HFF-Myc (cell line): ENCODE measurements at places on chromosomes 5 and 9.

- DNase-seq = no peak
Measured at GRCh38 chr5:112186401-112186990, 232.6 kb downstream of the EPB41L4A start.

GRCh38 chr9:92488681-92489550 lies 6.6 kb upstream of the ASPN start:
- no peak for DNase-seq

GRCh38 chr9:101018467-101018866 lies 10.1 kb upstream of the PLPPR1 start:
- no peak for DNase-seq

- no peak for DNase-seq
Measured at GRCh38 chr5:127098241-127098640, 24.9 kb upstream of the C5orf63 start.

DNA sequence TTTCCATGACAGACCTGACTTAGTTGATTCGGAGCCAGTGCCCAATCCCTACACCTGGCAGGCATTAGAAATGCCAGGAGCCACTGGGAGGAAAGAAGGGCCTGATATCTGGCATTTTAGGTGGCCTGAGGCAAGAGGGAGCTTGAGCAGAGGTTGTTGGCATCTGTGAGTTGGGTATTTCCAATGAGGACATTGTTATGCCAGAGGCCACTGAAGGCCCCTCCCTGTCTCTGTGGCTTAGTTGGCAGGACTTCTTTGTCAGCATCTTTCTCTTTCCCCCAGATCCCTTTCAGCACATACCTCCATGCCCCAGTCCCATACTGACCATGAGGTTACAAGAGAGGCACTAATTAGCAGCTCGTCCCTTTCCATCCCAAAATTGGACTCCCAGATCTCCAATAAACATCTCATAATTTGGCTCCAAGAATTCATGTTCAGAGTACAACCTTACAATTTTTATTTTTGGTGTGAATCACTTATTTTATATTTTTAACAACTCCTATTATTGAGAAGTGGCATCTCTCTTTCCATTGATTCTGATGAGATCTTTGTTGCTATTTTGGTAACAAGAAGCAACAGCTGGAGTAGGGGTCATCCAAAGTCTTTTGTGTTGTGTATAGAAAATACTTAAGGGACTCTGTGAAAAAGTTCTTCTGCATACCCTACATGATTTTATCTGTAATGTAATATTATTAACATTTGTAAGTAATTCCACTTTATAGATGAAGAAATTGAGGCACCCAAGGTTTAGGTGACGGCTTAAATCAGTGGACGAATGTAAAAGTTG lies 68.6 kb upstream of the MAP3K1 start:
- DNase-seq = no peak

- DNase-seq = no peak
Measured at GRCh38 chr5:74428876-74429275, 211.7 kb downstream of the ENC1 start.

- no peak for DNase-seq
Measured at GRCh38 chr5:113572716-113573115, 59.2 kb downstream of the YTHDC2 start.

- no peak for DNase-seq
Measured at GRCh38 chr9:135885100-135885853, 22.1 kb downstream of the CAMSAP1 start.

- no peak for DNase-seq
Measured at GRCh38 chr9:35756275-35757225, 2.5 kb upstream of the MSMP start.

DNA sequence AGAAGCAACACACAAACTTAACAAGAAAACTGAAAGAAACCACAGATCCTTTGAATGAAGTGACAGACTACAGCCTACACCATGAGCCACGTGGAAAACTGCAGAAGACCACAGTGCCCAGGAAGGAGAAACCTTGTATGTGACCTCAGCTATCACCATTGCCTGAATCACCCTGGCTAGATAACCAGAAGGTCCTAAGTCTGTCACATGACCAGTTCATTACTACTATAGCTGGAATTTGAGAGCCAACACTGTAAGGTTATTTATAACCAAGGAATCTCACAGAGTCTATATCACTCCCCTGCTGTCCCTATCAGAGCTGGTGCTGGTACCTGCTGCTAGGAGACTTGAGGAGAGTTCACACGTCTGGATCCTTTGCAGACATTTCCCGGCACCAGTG lies 90.3 kb upstream of the FBXL17 start:
- DNase-seq = no peak
